ENCODE measurements at places on chromosomes 6 and 20.
A peak's percentile ranks its signal among the peaks of the same experiment; 100 is the strongest.

DNA sequence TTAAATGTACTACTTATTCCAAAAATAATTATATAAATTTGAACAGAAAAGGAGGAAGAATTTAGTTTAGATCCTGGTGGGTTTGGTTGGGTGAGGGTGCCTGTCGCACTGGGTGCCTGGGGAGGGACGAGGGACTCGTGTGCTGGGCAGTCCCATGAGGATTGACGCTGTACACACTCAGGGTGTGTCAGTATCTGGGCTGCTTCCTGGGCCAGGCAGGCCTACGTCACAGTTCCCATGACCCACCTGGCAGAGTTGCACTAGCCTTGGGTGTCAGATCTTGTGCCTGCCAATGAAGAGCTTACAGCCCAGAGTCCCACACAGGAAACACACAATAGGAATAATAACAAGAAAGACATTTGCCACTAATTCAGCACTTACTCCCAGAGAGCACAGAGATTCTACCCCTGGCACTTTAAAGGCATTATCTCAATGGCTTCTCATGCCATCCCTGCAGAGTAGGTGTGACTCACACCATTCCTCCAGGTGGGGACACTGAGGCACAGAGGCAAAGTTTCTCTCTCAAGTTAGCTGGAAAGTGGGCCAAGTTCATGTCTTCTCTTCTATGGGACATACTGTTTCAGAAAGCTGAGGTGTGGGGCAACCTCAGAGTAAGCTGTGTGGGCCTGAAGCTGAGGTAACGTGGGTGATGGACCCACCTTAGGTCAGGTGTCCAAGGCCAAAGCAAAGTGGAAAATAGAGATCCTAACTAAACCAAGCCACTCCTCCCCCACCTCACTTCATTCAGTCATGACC lies 1.3 kb upstream of the SDCBP2 start:
- no peak for DNase-seq

- no peak for DNase-seq
Measured at GRCh38 chr6:1736346-1737105, 126.8 kb downstream of the FOXC1 start.

GRCh38 chr20:59672576-59672975 lies 68.2 kb downstream of the PHACTR3 start:
- DNase-seq: no peak

DNA sequence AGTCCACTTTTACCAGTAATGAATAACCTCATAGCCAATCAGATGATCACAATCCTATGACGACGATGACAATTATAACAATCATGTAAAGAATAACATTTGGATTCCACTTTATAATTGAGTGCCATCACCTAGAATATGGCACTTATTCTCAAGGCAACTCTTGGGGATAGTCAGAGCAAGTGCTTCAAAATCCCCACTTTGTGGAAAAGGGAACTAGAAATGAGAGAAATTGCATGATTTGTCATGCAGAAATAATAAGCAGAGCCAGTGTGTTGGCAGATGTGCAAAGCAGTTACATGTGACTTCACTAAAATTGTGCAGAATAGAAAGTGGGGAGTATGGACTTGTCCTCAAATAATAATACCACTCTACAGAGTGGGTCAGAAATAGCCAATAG lies 41.3 kb downstream of the FRK start:
- DNase-seq: no peak

GRCh38 chr6:37054580-37054979 lies 49.1 kb downstream of the FGD2 start:
- no peak for DNase-seq

DNA sequence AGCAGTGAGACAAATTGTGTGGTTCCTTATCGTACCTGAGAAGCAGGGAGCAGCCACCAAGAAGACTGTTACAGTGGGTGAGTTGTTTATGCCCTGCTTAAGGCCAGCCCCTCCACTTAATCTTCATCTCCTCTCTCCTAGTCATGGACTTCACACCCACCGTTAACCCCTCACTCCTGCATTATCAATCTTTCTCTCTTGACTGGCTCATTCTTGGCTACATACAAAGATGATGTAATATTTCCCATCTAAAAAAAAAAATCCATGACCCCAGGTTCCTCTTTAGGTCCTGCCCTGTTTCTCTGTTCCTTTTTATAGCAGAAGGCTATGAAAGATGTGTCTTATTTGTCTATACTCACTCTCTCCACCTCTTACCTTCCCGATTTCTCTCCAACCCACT lies 72.4 kb downstream of the SHLD1 start:
- no peak for DNase-seq

DNA sequence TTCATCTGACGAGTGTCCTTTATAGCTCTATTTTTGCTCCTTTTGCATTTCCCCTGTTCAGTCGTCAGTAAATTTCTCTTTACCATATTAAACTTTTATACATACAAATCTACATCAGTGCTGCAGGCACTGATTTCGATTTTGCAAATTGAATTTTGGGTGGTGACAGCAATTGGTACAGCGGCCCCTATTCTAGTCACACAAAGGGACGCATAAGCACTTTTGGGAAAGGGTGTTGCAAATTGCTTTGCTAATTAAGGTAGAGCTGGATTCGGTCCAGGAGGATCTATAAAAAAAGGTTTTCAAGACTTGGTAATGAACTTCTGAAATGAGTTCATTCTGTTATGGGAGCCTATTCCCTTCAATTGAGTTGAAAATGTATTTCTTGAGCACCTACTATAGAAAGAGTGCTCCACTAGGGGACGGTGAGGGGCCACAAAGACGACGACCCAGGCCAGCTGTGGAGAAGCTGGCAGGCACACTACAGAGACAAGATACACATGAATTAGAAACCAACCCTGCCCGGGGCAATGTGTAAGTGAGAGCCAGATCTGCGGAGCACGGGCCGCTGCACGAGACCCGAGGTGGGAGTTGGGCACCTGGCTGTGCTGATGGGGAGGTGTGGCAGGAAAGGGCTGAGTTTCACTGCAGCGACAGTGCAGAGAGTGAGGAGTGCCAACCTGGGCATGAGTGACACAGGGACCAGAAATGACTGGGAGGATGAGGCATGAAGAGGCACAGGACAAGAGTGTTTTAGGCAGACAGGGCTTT lies 5.4 kb downstream of the UQCC2 start:
- no peak for DNase-seq

GRCh38 chr6:4102687-4103244 lies 23.8 kb upstream of the FAM217A start:
- no peak for DNase-seq

GRCh38 chr6:2916158-2916925 lies 13.2 kb upstream of the SERPINB9 start:
- DNase-seq: no peak

GRCh38 chr6:84926189-84927155 lies 162.1 kb upstream of the TBX18 start:
- DNase-seq: no peak

GRCh38 chr6:17987447-17987696 lies at the start of gene KIF13A:
Gene KIF13A, minus strand, starts transcription at chr6:17987635. Its CDS starts 172 bp downstream, at chr6:17987463.
- no peak for DNase-seq

GRCh38 chr20:25353353-25353746 lies 37.3 kb downstream of the ABHD12 start:
- DNase-seq: no peak

DNA sequence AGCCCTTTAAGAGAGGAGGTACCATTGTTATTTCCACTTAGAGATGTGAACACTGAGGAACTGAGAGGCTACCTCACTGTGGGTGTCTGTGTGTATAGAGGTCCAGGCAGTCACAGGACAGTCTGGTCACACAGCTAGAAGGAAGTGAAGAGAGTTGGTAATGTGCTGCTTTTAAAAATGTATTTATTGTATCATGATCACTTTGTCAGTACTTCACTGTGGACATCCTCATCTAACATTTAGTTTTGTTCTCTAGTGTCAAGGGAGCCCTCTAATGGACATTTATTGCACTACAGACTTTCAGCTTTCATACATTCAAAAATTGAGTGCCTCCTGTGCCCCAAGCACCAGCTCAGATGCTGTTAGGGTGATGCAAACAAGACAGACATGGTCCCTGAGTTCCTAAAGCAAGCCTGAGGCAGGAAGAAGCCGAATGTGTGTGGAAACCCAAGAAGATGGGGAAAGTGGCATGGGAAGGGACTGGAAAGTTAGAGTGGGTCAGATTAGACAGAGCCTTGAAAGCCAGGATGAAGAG lies 123.0 kb downstream of the SLC16A10 start:
- no peak for DNase-seq

DNA sequence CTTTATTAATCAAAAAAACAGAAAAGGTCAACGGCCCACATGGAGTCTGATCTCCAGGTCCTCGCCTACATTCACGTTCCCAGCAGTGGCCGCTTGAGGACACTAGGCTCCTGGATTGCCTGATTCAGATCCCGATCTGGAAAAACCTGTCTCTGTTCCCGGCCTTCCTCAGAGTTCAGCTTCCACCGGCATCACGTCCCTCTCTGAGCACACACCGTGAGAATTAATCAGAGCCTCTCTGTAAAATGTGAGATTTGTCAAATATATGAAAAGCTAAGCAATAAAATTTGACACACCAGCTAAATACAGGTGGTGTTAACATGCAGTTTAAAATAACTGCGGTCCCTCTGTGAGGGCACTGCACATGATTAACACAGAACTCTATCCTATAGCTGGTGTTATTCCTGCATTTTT lies 122.8 kb upstream of the COL21A1 start:
- DNase-seq: no peak

- no peak for DNase-seq
Measured at GRCh38 chr6:168447282-168447681, 6.3 kb downstream of the SMOC2 start.

- DNase-seq: no peak
Measured at GRCh38 chr6:22570185-22570551, 802 bp downstream of the HDGFL1 start.

GRCh38 chr6:44926556-44926955 lies 401.6 kb upstream of the RUNX2 start:
- DNase-seq: no peak

GRCh38 chr6:113998811-113999210 lies 27.9 kb upstream of the HDAC2 start:
- DNase-seq: no peak

- no peak for DNase-seq
Measured at GRCh38 chr20:16206817-16207216, 366.4 kb downstream of the KIF16B start.

DNA sequence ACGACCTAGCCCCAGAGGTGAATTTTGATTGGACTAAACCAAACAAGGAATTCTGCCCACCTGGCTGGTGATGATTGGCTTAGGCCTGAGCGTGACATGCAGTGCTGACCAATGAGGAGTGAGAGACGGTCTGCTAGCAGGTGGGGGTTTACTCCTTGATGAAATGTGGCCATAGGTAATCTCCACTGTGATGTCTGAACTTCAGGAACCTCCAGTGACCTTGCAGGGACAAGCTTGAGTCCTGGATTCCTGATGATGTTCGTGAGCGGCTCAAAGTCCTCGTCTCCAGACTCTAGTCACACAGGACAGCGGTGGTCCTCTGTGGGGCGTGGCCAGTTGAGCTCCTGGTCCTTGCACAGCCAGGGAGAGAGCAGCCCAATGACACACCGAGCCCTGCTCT lies 8.4 kb downstream of the VSX1 start:
- DNase-seq: no peak

- no peak for DNase-seq
Measured at GRCh38 chr20:15131176-15131575, 793.8 kb upstream of the FLRT3 start.

DNA sequence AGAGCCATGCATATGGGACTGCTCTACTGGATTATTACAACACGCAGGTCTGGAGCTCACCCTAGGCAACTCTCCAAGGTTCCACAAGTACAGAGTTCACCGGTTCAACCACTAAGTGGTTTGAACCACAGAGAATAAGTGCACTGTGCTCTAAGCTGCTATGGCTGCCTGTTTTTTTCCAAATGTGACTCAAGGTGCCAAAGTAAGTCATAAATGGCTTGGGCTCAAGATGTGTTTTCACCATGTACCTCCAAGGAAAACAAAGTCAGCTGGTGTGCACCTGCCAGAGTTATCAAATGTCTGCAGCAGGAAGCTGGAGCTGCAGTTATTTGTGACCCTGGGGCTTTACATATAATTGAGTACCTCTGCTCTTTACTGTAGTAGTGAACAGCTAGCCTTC lies 76.7 kb downstream of the PREP start:
- no peak for DNase-seq

GRCh38 chr20:325045-325888 lies at the start of gene SOX12:
Gene SOX12, plus strand, starts transcription at chr20:325552. Its CDS starts 373 bp downstream, at chr20:325925.
- DNase-seq: peak; percentile 93

DNA sequence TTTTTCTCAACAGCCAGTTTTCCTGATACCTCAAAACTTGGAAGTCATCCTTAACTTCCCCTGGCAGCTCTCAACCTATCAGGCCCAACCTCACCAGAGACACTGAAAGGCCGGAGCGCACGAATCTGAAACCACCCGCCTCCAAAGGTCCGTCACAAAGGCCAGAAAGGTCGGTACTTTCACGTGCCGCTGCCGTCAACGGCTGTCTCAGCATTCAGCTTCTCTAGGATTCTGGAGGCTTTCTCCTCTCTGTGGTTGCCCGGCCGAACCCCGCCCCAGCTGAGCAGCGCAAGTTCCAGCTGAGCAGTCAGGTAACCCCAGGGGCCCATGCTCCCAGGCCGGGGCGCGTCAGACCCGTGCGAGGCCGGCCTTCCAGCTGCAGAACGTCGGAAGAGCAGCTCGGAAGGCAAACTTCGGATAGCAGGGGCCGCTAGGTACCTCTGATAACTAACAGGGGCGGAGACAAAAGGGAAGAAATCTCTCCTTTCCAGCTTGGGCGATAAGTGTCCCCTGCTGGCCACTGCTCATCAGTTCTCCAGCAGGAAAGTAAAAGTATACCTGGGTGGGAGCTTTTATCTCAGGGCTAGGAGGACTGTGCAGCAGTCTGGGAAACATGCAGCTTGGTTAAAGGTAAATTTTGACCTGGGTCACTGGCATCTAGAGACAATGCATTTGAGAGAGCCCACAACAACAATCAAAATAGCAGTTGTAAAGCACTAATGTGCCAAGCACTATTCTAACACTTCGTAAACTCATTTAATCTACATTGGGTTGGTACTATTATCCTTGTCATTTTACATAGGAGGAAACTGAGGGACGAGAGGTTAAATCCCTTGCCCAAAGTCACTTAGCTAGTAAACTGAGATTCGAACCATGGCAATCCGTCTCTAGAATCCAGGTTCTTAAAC lies 16.1 kb downstream of the ZSCAN12 start:
- no peak for DNase-seq

DNA sequence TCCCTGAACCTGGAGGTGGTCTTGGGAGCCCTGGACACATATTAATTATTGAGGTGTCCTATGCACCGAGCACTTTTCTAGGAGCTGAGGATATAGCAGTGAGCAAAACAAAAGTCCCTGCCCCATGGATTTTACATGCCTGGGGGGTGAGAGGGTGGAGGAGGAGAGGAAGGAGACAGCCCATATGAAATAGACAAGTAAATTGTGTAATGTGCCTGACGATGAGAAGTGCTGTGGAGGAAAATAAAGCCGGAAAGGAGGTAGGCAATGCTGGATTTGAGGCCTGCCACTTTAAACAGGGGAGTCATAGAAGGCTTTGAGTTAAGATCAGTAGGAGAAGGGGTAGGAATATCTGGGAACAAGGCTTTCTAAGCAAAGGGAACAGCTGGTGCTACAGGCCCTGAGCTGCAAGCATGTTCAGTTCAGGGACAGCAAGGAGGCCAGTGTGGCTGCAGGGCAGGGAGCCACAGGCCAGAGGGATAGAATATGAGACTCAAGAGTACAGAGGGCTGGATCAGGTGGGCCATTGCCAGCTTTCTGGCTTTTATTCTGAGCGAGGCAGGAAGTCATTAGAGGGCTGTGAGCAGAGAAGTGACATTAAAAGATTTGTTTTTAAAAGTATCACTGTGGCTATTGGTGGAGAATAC lies 19.1 kb upstream of the MYLIP start:
- DNase-seq: no peak

- DNase-seq: no peak
Measured at GRCh38 chr20:17485017-17485416, 46.2 kb downstream of the BFSP1 start.
